ENCODE measurements at places on chromosomes 13 and 19.

GRCh38 chr13:33015791-33016323 is 366 bp upstream of the KL start:
- no peak for DNase-seq

DNA sequence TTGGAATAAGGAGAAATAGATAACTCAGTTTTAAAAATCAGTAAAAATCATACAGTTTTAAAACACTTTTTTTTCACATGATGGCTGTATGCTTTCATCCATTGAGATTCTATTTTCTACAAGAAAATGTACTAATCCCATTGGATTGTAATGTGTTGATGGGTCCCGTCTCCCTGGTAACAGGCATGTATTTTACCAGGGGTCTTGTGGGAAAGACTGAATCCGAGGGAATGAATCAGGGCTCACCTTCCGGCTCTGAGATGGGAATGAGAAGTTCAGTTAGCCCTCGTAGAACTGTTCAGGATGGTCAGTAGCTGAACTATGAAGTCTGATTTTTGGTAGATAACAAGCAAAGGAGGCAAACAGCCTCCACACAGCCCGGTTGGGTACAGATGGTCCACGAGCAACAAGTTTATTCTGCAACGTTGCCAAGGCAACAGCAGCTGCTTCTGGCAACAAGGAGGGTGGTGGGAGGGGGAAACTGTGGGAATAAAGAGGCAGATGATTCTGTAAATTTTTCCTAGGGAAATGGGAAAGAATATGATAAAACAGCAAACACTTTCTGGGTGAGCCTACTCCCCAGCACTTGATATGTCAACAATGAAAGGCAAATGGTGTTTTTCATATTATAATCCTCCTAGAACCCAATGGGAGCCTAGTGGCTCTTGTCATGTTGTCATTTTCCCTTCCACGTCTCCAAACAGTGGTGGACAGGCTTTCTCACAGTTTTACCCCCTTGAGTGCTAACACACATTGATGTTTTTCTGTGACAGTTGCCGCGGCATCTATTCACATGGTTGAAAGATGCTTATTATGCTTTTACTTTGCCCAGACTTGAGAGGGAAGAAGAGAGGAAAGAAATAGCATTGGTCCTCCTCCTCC is 12.4 kb upstream of the SIAH3 start:
- no peak for DNase-seq

DNA sequence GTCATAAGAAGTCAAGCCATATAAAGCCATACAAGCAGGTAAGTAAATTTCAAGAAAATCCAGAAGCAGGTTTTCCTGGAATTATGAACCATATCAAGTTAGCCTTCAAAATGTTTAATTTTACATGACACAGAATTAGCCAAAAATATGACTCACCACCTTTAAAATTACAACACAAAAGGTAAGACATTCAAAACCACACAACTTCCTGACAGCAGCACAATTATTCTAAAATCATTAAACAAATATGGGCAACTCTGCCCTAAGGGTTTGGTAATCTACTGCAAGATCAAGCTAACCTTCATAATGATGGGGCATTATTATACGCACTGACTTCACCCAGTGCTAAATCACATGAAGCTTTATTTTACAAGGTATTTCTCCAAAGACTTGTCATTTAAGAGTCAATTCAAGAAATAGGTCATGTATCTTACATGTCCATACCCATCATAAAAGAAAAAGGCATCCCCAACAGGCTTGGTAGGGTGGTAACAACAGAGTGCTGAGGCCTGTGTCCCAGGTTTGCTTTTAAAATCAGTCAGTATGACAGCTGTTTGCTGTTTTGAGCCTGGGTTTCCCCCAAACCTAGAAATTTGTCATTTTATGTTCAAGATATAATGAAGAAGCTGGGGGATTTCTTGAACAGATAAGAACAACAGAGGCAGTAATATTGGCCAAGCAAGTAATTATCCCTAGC is 15.2 kb downstream of the RCBTB1 start:
- DNase-seq, result no peak

GRCh38 chr13:37118016-37118415 is 12.6 kb upstream of the CSNK1A1L start:
- no peak for DNase-seq

DNA sequence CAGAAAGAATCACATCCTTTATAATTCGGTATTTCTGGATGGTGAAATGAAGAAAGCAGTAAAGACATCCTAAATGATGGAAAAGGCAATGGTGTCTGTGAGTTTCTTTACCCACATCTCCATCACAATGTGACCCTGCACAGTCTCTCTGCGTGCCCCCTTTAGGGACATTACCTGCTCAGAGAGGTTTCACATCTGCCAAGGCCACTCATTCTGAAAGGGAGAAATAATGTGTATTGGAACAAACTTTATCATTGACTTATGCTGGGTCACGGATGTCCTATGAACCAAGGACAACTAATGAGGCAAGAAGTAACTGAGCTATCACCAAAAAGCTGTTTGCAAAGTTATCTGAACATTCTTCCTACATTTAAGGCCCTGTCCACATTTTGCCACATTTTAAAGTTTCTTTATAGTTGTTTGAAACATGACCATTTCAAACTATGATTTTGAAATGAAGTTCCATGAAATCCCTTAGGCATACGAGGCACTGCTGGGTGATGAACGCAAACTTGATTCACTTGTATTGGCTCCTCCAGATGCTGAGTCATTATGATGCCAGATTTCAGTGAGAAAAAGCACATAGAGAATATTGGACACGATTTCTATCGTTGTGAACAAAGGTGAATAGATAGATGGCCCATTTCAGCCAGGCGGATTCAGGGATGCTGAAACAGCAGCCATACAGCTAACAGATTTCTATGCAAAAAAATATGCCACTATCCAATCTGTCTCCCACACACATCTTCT is 63.5 kb upstream of the HMGB1 start:
- DNase-seq, result no peak

DNA sequence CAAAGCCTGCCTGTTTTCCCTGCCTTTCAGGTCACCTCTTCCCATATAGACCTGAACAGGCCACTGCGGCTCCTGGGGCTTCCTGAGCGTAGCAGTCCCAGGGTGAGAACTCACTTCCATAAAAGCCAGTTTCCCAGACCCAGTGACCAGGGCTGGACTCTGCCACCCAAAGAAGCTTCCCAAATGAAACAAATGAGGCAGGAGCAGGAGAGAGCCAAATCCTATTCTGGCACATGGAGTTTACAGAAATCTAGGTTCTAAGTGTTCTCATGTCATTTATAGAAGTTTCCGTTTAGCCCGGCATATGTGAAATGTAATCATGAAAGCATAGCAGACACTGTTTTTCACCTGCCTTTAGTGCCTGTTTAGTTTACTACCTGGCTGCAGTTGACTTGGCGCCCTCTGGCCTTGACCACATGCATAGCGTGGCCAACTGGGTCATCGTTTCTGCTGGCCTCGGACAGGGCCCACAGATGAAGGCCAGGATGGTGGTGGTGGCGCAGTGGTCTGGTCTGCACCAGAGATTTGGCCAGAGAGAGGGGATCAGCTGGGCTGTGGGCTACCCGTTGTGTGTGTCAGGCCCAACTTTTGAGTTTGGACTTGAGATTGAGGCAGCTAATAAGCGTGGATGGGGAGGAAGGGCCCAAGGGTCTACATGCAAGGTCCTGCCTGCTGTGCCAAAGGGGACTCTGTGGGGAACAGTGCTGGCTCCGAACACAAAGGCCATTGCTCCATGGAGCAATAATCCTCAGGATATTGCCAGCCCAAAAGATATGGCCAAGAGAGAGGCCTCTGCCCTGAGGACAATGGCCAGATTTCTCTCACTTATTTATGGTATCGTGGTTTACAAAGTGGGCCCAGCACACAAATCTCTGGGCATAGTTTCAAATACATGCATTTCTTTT is 43.3 kb downstream of the NFIX start:
- no peak for DNase-seq

DNA sequence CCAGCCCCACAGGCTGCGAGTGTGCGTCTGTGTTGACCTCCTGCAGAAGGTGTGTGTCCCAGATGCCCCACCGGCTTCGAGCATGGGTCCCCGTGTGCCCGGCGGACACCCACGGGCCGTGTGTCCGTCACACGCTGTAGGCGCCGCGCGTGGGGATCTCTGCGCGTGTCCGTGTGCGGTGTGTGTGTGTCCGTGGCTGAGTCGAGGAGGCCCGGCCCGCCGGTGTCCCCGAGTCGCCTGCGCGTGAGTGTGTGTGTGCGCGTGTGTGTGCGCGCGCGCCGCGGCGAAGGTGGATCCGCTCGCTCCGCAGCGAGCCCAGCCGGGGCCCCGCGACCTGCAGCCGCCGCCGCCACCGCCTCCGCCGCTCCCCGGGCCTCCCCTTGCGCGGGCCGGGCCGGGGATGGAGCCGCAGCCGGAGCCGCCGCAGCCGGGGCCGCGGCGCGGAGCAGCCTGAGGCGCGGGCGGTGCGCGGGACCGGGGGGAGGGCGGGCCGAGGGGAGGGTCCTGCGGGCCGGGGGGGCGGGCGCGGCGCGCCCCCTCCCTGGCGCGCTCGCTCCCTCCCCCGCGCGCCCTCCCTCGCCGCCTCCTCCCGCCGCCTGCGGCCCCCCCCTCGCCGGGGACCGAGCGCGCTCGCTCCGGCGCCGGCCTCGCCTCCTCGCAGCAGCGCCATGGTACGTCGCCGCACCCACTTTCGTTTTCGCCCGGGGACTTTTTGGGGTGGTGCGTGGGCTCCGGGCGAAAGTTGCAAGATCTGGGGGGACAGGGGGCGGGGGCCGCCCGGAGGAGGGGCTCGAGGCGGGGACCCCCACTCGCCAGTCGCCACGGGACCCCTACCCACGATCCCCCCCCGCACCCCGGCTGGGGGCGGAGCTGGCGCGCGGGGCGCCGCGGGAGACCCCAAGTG is 7.1 kb upstream of the NFIC start:
- peak; percentile 72 for DNase-seq

DNA sequence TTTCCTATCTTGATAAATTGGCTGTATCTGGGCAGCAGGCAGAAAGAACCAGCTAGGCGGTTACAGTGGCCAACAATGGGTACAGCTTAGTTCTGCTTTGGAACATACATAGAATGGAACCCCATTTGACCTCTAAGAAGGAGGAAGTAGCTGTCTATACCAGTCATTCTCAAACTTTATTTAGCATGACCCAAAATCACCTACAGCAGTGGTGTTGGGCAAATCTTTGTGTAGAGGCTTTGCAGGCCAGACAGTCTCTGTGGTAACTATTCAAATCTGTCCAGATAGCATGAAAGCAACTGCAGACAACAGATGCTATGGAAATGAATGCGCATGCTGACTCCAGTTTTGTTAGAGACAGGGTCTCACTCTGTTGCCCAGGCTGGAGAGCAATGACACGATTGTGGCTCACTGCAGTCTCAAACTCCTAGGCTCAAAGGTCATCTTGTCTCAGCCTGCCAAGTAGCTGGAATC is 12.0 kb upstream of the KCNC3 start:
- no peak for DNase-seq

DNA sequence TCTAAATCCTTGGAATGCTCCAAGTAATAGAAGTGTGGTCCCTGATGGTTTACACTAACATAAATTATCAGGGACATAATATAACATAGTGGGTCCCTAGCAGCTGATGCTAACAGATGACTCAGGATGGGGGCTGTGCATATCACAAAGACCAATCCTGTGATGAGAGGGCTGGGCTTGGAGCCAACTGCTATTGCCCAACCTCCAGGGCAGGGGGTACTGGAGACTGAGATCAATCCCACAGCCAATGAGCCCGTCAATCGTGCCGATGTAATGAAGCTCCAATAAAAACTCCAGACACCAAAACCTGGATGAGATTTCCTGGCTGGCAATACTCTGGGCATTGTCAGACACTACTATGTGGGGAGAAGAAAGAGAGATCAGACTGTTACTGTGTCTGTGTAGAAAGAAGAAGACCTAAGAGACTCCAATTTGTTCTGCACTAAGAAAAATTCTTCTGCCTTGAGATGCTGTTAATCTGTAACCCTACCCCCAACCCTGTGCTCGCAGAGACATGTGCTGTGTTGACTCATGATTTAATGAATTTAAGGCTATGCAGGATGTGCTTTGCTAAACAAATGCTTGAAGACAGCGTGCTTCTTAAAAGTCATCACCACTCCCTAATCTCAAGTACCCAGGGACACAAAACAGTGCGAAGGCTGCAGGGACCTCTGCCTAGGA is 33.4 kb downstream of the ABCC4 start:
- no peak for DNase-seq

GRCh38 chr13:50257646-50258045 is 242.4 kb downstream of the KCNRG start:
- peak; percentile 61 for DNase-seq

DNA sequence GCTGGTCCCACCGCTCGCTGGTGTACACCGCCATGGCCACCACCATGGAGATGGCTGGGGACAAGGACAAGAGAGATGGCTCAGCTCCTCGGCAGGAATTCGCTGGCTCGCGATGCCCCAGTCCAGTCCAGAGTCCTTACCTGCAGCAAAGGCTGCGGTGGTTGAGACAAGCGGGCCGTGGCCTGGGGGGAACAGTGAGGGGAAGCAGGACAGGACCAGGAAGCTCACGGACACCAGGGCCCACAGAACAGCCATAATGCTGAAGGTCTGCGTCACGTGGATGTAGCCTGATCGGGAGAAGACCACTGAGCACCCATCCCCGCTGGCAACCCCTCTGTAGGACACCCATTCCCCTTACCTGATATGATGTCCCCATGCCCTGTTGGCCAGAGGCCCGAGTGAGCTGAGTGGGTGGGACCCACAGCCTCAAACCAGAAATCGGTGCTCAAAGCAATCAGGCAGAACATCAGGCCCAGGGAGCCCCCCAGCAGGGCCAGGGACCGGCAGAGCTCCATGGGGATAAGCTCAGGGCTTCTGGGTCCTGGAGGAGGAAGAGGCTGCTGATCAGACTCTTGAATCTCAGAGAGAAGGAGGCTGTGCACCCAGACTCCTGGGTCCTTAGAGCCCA is 319 bp downstream of the NKG7 start:
- DNase-seq, result no peak

DNA sequence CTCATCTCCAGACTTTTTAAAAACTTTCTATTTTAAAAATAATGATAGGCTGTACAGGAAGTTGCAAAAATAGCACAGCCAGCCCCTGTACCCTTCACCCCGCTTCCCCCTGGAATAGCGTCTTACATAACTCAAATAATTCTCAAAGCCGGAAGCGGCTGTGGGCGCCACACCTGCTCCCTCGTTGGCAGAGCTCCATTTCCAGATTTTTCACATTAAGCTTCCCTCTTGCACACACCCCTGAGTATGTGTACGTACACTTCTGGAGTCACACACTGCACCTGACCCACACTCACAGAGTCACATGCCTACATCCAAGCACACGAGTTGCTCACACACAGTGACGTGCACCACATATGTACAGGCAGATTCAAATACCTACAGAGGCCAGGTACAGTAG is 24.9 kb upstream of the DPP9 start:
- DNase-seq, result no peak

DNA sequence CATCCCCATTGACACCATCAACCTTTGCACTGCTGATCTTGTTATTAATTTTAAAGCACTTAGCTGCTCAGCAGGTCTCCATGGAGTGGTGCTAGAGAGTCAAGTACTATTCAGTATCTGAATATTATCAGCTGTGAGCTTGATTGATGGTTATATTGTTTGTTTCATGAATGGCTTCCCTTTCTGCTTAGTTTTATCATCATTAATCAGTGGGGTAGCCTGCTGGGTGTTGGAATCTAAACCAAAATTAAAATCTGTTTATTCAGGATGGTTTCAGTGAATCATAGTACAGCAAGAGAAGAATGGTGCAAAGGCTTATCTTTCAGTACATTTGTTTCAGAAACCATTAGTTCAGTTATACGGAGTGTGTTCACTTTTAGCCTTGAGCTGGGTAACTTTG is 42.5 kb upstream of the SCEL start:
- DNase-seq, result no peak

Data from stimulated activated effector memory CD8-positive, alpha-beta T cell treated with anti-CD3 and anti-CD28 coated beads, Interleukin-12 subunit alpha, Interleukin-12 subunit beta, amount 100 ng/mL, for 72 hours (primary cell).